ENCODE measurements at places on chromosomes 3 and 15.

GRCh38 chr3:186783058-186783730 lies at the start of gene EIF4A2:
Gene EIF4A2 (plus strand): TSS chr3:186783577. CDS start chr3:186783611, 34 bp downstream.
- peak; percentile 82 for DNase-seq

GRCh38 chr3:151592287-151592686 lies 131.4 kb upstream of the IGSF10 start:
- DNase-seq: no peak

GRCh38 chr3:141275032-141275422 lies 43.4 kb downstream of the PXYLP1 start:
- peak; percentile 82 for DNase-seq

- no peak for DNase-seq
Observed at GRCh38 chr3:59821274-59821673, 771.4 kb upstream of the CFAP20DC start.

DNA sequence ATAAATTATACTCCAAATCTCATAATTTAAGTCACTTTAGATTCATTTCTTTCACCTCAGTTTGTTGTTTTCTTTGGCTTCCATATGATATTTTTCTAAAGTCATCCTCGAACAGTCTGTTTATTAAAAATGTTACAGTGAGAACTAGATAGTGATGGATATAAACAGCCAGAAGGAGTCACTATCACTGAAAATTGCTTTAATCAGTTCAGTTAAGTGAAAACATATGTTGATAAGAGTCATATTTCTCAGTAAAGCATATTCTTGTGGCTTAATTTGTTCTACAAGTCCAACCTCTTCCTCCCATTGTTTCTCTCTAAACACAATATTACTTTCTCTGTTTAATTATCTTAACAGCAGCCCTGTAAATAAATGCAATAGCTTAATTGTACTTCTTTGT lies 427.5 kb upstream of the ALCAM start:
- DNase-seq: peak; percentile 3

GRCh38 chr15:63945838-63946298 lies 100.4 kb downstream of the DAPK2 start:
- DNase-seq: no peak

- DNase-seq: peak; percentile 81
Observed at GRCh38 chr15:55992769-55993110, 672 bp downstream of the NEDD4 start.

Measured in amniotic epithelial cell (primary cell).